ENCODE measurements at places on chromosomes 1 and 21.

GRCh38 chr1:12469990-12470389, 148.0 kb downstream of the DHRS3 start:
- DNase-seq: no peak

GRCh38 chr1:95233319-95233736, 682 bp upstream of the RWDD3 start:
- DNase-seq: peak; percentile 36

GRCh38 chr1:218473522-218473921, 128.4 kb downstream of the TGFB2 start:
- DNase-seq: no peak

GRCh38 chr1:219459351-219460080, 153.4 kb downstream of the ZC3H11B start:
- peak; percentile 25 for DNase-seq

DNA sequence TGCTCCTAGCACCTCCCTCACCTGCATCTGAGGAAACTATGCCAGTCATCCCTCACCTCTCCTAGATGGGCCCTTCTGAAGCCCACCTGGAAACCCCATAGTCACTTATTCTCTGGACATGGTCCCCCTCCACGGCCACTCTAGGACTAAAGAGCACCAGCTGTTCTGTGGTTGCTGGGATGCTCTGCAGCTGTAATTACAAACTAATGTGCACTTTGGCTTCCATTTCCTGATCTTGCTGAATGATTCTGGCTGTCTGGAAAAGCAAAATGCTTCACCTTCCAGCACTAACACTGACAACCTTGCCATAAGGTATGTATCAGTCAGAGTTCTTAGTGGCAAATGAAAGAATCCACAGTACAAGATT, 48.7 kb upstream of the PSEN2 start:
- DNase-seq: no peak

DNA sequence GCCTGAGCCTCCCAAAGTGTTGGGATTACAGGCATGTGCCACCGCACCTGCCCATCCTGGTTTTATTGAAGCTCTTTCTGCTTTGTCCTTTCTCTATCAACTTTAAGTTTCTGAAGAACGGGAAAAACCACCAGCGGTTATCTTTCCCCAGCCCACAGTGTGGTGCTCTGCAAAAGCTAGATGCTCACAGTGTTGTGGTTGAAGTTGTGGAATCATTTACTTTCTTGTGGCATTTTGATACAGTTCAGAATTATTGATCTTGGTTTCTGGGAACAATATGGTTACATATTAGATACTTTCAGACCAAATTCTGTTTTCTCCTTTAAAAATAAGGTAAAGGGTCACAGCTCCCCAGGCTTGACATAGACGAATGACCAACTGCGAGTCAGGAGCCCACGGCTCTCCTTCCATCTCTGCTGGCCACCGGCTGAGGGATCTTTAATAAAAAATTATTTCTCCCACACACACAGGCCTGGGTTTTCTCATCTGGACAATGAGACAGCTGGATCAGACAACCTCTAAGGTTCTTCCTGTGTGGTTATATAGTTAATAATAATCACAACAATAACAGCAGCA, 385.3 kb downstream of the SETD4 start:
- DNase-seq: no peak

DNA sequence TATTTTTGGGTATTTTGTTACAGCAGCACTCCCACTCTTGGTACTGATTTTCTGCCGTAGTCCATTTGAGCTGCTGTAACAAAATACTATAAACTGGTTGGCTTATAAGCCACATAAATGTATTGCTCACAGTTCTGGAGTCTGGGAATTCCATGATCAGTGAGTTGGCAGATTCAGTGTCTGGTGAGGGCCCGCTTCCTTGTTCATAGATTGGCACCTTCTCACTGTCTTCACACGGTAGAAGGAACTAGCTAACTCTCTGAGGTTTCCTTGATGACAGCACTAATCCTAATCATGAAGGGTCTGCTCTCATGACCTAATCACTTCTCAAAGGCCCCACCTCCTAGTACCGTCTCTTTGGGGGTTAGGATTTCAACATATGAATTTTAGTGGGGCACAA, 85.2 kb downstream of the HHAT start:
- no peak for DNase-seq

- no peak for DNase-seq
Observed at GRCh38 chr1:36406440-36406839, 8.7 kb upstream of the LSM10 start.

DNA sequence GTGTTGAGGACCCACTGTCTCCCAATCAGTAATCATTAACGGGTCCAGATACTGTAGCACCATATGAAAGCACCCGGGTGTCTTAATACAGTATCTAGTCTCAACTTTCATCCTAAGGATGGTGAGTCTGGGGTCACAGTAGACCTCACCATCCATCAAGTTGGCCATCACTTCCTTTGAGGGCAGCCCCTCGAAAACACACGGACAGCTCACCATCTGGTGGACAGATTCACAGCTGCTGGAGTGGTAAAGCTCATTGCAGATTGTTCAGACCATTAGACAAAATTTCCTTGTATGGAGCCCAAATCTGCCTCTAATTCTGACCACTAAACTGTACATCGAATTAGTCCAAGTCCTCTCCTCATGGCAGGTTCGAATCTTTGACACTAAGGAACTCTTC, 123.1 kb downstream of the PGBD5 start:
- DNase-seq: no peak

- DNase-seq: no peak
Observed at GRCh38 chr1:198879711-198880306, 241.0 kb downstream of the PTPRC start.

GRCh38 chr1:218591966-218592365, 246.8 kb downstream of the TGFB2 start:
- no peak for DNase-seq

DNA sequence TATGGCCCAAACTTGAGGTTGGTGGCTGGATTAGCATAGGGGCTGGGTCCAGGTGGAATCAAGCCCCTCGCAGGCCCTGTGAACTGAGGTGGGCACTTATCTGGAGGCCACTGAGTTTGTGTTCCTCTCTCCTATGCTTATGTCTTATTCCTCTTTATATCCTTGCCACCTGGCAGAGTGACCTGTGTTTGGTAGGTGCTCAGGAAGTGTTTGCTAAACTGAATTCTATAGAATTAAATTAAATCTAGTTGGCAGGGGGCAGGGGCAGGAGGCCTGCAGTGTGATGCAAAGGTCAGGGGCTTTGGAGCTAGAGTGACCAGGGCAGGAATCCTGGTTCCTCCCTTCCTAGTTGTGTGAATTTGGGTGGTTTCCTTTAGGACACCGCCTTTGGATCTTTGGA, 1.1 kb upstream of the TMEM9 start:
- no peak for DNase-seq

GRCh38 chr1:24691051-24691450, 47.9 kb downstream of the SRRM1 start:
- DNase-seq: no peak

GRCh38 chr1:3879099-3879498, 21.0 kb downstream of the C1orf174 start:
- no peak for DNase-seq

DNA sequence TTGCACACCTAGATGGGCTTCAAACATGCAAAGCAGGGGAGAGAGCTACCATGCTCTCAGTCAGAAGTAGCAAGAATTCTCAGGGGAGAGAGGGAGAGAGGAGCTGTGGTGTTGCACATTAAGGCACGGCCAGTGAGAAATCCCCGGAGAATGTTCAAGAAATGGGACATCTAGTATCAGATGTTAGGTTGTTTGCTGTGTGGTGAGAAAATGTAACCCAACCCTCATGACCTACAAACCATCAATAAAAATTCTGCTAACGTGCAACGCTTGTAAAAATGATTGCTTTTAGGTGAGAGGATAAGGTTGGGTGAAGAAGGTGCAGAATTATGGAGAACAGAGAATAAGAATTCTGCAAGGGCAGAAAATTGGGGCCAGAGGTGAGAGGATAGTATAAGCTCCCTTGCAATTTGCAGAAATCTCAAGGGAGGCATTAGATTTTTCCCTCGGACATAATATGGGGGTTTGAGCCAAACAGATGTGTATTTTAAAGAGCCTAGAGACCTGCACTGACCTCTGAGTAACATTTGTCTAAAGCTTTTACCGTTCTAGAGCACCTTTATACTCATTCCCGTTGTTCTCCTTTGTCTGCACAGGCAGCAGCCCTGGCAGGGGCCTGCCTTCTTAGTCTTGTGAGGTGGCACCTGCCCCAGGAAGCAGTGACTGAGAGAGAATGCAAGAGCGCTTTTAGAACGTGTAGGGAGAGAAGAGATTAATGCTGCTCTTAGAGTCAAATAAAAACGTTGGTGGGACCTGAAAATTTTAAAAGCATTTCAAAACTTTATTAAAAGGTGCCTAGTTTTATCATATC, 25.4 kb upstream of the KIAA0040 start:
- no peak for DNase-seq

DNA sequence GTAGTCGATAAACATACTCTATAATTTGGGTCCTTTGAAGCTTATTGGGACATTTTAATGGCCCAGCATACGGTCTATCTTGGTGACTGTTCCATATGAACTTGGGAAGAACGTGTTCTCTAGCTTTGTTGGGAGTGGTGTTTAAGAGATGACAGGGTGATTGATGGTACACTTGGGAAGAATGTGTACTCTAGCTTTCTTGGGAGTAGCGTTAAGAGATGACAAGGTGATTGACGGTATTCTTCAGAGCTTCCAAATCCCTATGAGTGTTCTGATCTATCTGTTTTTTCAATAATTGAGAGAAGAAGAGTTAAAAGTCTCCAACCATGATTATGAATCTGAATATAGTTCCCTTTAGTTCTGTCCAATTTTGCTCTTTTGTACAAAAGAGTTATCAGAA, 9.4 kb downstream of the NPHP4 start:
- DNase-seq: no peak

GRCh38 chr1:55334160-55334559, 119.0 kb upstream of the USP24 start:
- DNase-seq: no peak

- DNase-seq: no peak
Observed at GRCh38 chr1:24293392-24294227, 25.5 kb upstream of the GRHL3 start.

DNA sequence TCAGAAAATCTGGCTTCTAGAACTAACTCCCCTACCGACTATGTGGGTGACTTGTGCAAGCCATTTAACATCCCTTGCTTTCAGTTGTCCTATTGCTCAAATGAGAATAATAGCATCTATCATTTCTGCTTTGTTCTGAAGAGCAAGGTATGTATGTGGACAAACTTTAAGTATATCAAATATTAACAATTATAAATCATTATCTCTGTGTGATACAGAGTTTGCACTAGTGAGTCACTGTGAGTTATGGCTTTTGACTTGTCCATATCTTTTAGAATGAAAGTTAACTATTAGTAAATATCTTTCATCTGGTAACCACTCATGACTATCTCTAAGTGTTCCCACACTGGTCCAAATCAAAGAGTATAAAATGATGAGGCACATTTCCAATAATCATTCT, 812.9 kb upstream of the ADGRL2 start:
- DNase-seq: no peak

DNA sequence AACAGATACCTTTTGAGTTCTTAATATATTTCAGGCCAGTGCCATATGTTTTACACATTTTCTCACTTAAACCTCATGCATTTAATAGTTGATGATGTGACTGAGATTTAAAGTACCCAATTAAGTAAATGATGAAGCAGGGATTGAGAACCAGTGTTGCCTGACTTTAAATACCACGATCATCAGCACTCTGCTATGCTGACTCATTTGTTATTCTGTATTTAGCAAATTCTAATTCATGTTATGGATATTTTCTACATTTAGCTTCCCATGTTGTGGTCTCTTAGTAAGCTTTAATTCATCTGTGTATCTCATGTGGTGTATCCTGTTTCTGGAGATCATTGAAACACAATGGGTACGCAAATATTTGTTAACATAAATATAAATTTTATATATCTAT, 363.0 kb downstream of the PTBP2 start:
- DNase-seq: no peak

GRCh38 chr21:34965200-34966174, 83.6 kb downstream of the RUNX1 start:
- DNase-seq: no peak

DNA sequence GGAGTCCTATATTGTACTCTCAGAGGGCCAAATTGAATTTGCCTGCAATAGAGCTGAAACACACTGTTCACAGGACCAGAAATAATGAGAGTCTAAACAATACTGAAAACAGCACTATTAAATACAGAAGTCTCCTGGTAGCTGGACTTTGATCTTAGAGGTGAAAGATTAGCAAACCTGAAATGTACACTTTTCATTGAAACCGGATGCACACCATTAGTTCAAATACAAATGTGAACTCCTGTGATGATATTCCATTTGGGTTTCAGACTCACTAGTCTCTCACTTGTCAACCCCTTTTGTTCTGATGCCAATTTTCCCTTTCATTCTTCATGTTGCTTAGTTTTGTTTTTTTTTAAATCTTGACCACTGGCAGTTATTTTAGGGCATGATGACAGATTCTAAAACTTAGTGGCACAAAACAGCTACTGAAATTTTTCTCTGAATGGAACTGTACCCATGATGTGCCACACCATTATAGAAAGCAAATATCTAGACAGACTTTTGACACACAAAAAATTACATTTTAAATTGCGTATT, 5.9 kb upstream of the TNFSF4 start:
- DNase-seq: no peak

- DNase-seq: no peak
Observed at GRCh38 chr1:191457889-191458288, 700.4 kb upstream of the RGS18 start.

- no peak for DNase-seq
Observed at GRCh38 chr1:205047764-205048231, 4.8 kb downstream of the CNTN2 start.

DNA sequence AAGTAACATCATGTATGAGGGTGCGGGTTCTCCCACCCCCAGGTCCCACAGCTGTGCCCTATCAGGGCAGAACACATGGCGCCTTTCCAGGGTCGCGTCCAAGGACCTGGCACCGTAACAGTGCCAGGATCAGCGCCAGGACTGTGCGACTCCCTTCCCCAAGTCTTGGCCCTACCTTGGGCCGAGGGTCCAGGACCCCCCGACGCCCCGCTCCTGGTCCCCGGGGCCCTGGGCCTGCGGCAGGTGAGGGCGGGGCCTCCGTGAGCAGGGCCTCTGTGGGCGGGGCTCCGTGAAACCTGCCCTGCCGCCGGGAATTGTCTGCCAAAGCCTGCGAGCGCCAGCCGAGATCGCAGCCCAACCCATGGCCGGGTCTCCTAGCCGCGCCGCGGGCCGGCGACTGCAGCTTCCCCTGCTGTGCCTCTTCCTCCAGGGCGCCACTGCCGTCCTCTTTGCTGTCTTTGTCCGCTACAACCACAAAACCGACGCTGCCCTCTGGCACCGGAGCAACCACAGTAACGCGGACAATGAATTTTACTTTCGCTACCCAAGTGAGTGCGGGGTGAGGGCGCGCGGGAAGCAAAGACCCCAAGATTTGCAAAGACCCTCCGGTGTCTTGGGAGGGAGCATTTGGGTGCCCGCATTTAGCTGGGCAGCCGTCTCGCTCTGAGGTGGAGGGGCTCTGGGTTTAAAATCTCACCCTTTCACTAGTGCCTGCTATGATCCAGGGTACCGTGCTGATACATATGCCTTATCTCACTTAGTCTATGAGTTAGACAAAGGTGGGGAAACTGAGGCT, at the start of gene RHBG:
TSS of gene RHBG (plus strand) at position 323 of the 796 bp plus-strand sequence. CDS start at position 362, 39 bp downstream.
- DNase-seq: no peak

GRCh38 chr21:34261841-34262468, 101.9 kb upstream of the KCNE2 start:
- no peak for DNase-seq

Data from right hindlimb (tissue), 1 donor.